ENCODE measurements at places on chromosomes 3 and 15.
A peak's percentile ranks its signal among the peaks of the same experiment; 100 is the strongest.

- no peak for DNase-seq
These were observed 1.6 kb downstream of the ANKRD63 start for GRCh38 chr15:40281057-40281800.

- no peak for DNase-seq
These were observed 215.1 kb downstream of the SHQ1 start for GRCh38 chr3:72633121-72633520.

- DNase-seq, result no peak
These were observed 56.2 kb downstream of the ITGA11 start for GRCh38 chr15:68375716-68376220.

DNA sequence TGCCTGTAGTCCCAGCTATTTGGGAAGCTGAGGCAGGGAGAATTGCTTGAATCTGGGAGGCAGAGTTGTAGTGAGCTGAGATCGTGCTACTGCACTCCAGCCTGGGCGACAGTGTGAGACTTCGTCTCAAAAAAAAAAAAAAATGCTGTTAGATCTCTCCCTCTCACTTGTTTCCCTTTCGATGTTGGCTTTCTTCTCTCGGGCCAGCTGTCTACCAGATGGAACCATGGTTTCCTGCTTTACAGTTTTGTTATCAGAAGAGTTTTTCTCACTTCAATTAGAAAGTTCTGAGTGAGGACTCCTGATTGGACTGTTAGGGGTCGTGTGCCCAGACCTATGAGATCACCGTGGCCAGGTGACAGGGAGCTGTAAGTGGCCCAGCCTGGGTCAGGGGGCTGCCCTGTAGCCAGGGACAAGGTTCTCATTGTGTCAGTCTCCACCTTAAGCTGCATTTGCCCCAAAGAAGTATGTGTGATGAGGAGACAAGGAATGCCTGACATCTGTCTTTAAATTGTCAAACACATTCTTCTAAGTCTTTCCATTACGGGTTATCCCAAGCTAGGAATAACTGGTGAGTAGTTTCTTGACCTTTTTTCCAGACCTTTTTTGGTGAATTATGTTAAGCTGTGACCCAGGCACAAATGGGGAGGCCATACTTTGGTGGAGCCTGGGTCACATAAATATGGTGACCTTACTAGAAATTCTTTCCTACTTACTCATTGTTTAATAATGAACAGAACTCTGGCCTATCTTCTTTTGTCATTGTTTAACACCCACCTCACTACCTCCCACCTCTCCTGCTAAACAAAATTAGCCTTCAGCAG is 25.2 kb downstream of the SNAPC5 start:
- DNase-seq, result no peak

DNA sequence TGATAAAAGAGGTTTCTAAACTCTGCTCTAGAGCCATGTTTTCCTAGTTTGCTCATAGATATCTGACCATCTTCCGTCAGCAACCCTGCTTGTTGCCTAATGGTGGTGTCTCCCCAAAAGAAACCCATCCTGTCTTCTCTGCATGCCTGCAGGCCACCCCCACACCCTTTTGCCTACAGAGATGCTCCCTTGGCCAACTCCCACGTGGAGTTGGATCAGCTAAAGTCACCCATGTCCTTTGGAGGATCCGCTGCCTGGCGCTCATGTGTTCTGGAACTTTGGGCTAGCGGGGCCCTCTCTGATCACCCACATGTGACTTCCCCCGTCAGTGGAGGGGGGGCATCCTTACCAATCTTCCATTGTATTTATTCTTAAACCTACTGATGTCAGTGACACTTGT is 185.6 kb downstream of the ADAMTS17 start:
- DNase-seq, result no peak

GRCh38 chr3:15428539-15428938 is 1.1 kb downstream of the EAF1 start:
- DNase-seq, result no peak

GRCh38 chr3:23254282-23254681 is 51.2 kb downstream of the UBE2E2 start:
- no peak for DNase-seq

GRCh38 chr15:41691471-41691870 is 31.3 kb downstream of the MGA start:
- DNase-seq, result no peak

DNA sequence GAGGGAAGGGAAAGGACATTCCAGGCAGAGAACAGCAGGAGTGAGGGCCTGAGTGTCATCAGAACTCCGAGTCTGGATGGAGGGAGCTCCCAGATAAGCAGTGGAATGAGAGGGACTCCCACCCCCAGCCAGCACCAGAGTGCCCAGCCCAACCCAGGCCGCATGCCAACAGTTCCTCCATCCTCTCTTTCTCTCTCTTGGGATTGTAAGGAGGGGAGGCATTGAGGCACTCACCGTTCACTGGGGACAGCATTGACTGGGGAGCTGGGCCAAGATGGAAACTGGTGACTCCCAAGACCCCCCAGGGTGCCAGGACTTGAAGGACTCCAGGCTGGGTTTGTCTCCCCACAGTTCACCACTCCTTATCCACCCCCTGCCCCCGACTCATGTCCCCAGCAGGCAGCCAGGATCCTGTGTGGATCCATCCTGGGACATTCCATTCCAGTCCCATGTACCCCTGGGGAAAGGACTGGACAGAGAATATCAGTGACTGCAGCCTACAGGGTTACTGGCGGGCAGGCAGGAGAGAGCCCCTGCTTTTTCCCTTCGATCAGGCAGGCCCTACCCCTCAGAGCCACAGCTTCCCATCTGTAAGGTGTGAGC is 15.7 kb downstream of the PTH1R start:
- peak; percentile 54 for DNase-seq

- DNase-seq, result no peak
These were observed 132.4 kb upstream of the PLXNA1 start for GRCh38 chr3:126850370-126851085.

DNA sequence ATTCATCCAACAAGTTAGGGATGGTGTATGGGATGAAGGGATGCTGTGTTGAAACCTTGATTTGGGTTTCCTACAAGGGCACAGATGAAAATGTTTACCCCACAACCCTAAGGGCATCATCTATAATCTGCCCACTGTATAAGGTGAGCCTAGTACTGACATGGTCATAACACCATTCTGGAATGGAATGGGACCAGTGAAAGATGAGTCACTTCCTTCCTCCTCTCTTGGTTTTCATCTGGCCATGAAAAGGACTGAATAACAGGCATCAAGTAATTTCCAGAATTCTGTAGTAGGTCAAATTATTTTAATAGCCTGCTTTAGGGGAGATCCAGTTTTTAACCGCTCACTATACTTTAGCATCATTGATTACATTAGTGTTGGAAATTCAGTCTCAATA is 538.6 kb downstream of the NR2F2 start:
- DNase-seq, result no peak

GRCh38 chr3:81484520-81484919 is 276.9 kb downstream of the GBE1 start:
- no peak for DNase-seq

DNA sequence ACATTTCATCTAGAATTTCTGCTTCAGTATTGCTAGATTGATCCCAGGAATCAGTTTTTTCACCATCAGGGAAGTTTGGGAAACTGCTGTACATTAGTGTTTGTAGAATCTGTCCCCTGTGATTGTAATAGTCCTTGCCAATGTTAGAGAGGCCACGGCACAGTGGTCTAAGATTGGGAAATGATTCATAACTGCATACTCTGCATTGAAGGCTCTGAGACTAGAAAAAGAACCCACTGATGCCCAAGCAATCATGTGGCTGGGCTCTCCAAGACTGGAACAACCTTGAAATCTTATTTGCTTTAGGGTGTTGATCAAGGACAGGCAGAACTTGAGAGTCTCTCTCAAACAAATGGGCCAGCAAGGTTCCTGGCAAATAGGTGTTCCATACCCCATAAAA is 245.6 kb upstream of the LRTM1 start:
- no peak for DNase-seq

GRCh38 chr3:13144163-13145023 is 71.2 kb upstream of the IQSEC1 start:
- DNase-seq, result no peak

DNA sequence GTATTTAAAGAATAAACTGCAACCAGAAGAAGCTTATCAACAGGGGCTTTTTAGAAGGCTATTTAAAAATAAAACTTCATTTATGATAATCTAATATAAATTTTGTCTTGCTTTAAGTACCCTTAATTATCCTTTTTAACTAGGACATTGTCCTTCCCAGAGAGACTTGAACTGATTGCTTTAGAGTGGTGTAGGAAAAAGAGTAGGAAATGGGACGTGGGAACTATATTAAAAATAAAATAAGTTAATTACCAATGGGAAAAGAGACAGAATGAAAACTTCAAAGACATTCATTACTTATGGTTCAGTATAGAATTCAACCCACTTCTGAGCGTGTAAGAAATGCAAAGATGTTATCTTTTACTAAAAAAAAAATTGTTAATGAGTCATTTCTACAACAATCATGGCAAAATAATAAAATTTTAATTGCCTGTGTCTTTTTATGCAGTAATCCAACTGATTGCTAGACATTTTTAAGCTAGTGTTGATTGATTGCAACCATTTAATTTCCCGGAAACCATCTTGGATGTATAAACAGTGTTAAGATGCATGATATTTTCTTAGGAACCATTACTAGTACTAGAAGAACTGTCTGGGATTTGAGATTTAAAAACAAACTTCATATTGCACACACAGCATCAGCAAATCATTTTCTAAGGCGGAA is 298.8 kb upstream of the UMPS start:
- DNase-seq, result no peak

GRCh38 chr3:81696090-81696489 is 65.4 kb downstream of the GBE1 start:
- DNase-seq, result no peak

DNA sequence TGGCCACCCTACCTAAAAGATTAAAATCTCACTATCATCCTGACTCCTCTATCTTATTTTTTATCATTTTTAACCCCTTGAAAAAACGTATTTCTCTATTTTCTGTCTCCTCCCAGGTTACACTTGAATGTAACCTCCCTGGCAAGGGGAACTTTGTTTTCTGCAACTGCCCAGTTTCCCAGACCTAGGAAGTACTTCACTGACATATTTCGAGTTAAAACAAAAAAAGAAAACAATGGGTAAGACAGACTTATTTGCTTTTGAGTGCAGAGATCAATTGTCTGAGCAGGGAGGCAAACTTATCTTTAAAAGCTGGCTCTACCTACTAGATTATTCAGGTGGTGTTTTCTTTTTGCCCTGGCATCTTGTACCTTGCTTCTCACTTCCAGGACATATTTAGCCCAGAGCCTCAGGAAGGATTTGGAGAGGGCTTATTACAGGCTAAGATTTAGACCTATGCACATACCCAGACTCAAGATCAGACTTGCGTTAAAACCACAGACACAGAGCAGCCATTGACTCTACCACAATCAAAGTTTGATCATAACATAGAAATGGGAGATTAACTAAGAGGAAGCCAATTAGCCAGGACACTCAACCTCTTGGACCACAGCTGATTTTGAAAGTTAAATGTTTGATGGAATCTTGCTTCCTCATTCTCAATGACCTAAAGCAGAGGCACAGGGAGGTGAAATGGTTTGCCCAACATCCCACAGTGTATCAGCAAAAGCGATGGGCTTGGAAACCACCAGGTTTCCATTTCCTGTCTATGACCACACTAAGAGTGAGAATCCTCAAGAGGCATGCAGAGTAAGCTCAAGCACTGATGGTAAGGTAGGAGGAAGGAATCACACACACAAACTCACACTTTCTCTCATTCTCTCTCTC is 169.5 kb upstream of the THBS1 start:
- no peak for DNase-seq

- no peak for DNase-seq
These were observed 27.7 kb downstream of the MAGI1 start for GRCh38 chr3:66010739-66011655.

GRCh38 chr3:161356287-161356686 is 15.0 kb downstream of the SPTSSB start:
- no peak for DNase-seq

- no peak for DNase-seq
These were observed 8.2 kb upstream of the VGLL4 start for GRCh38 chr3:11651900-11652299.

DNA sequence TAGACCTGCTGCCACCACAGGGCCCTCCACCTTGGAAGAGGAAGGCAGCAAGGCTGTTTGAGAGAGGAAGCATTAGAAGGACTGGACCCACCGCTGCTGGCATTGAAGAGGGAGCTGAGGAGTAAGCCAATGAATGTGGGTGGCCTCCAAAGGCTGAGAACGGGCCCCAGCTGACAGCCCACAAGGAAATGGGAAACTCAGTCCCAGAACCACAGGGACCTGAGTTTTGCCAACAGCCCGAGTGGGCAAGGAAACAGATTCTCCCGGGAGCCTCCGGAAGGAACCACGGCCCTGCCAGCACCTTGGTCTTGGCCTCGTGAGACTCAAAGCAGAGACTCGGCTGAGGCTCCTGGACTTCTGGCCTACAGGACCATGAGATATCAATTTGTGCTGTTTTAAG is 95.4 kb upstream of the SNRPA1 start:
- DNase-seq, result no peak

GRCh38 chr15:48466820-48467219 is 135.6 kb downstream of the DUT start:
- DNase-seq, result no peak

DNA sequence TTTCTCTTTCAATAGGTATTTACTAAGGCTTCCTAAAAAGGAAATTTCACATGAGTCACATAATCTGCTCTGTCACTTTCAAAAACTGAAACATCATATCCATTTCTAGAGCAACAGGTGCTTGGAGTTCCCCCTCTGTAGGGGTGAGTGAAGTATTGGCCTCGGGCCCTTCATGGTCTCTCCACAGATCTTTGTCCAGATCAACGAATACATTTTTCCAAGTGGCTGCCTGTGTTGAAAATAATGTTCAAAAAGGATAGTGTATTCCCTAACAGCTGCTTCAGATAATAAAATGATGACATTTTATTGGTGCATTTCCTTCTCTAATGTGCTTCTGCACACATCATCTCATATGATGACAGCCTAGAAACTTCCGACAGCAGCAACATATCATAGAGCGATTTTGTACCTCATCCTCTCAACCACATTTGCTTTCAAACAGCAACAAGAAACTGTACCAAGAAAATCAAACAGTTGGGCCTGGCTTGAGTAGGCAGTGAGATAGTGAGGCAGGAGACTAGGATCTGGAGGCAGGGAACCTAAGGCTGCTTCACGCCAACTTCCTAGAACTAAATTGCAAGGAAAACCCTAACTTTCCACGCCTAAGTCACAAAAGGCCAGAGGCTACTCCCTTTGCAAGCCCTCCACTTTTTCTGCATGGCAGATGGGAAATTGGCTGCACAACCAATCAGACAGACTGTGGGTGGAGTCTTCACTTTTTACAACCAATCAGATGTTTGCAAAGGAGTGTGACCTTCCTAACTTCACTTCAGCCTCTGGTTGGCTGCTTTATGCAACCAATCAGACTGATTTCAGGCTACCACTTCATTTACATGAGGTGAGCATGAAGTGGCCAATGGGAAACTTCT is 340.2 kb downstream of the LRRC3B start:
- DNase-seq, result no peak

GRCh38 chr3:71061037-71061436 is 522.5 kb downstream of the FOXP1 start:
- no peak for DNase-seq
